ENCODE measurements at places on chromosomes 11 and 22.

GRCh38 chr22:48535868-48536540 is 1291.7 kb downstream of the BRD1 start:
- ATAC-seq, result no peak

GRCh38 chr11:86980086-86980796 is 25.0 kb upstream of the FZD4 start:
- ATAC-seq, result no peak

- peak; percentile 66 for ATAC-seq
Measured at GRCh38 chr22:36221799-36222751, 17.3 kb downstream of the APOL2 start.

- ATAC-seq, result no peak
Measured at GRCh38 chr22:45882881-45883810, 93.8 kb downstream of the WNT7B start.

Data from gastroesophageal sphincter (tissue), 4 donors.